ENCODE measurements at places on chromosomes 2 and 18. TPM values are rescaled to one million over a fixed set of nuclear protein-coding genes. Genes with fewer than 3 reads are reported as not detected.

GRCh38 chr2:149729586-149729985, 142.0 kb upstream of the MMADHC start:
- no peak overlapping the region for H3K4me3 ChIP-seq
- no peaks in the 10 kb centered on the region for H3K4me1 ChIP-seq
- DNase-seq: no peak
- H3K27ac ChIP-seq: no peak overlapping the region
- no peaks in the 10 kb centered on the region for H3K27me3 ChIP-seq

DNA sequence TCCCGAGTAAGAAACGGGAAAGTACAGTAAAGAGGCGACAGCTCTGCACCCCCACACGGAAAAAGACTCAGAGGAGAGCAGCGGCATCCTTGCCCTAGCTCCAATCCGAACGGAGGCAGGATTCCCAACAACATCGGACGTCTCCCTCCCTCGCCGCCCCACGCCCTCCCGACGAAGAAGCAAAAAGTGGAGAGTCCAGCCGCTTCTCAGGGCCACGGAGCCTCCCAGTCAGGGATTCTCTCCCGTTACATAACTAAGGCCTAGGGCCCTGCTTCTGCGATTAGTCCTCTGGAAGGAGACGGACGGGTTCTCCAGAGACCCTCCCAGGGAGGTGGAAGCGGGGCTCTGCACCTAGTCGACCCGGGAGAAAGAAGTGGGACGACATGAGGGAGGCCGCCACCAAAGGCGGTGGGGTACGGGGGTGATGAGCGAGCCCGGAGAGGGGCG, 587 bp downstream of the SUMO1 start:
- peaks cover 9% of the 10 kb centered on the region for H3K27me3 ChIP-seq
- no peak for DNase-seq
- peaks cover 39% of the 10 kb centered on the region for H3K4me1 ChIP-seq
- peaks cover 3% of the 10 kb centered on the region for H3K36me3 ChIP-seq
- peak overlapping the region; percentile 90 for H3K27ac ChIP-seq
- peak overlapping the region; percentile 96 for H3K4me3 ChIP-seq

- DNase-seq: no peak
- no peaks in the 10 kb centered on the region for H3K27me3 ChIP-seq
- H3K27ac ChIP-seq: no peak overlapping the region
- H3K4me1 ChIP-seq: no peaks in the 10 kb centered on the region
These were observed 12.9 kb upstream of the NMI start for GRCh38 chr2:151302404-151302803.

ITSN2 gene
- 83.8 TPM for polyA plus RNA-seq

POTEF gene
- polyA plus RNA-seq: not detected
